ENCODE measurements at places on chromosomes 1 and 21.

GRCh38 chr21:27817074-27817473 lies 850.2 kb upstream of the ADAMTS5 start:
- no peak for DNase-seq

- no peak for DNase-seq
Measured at GRCh38 chr1:108569097-108569728, 9.3 kb downstream of the EEIG2 start.

DNA sequence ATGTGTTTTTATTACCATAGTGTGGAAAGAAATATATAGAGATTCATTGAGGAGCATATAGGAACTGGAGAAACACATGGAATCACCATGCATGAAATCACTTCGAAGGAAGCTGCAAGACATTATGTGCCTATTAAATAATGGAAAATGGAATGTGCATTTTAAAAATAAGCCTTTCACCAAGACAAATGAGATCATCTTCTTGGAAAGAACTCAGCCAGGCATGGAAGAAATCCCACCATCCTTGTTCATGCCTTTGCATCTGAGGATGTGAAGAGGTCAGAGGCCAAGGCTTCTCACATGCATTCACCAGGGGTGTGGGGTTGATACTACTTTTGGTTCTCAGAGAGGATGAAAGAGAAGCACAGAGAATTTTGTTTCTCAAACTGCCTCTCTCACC lies 50.0 kb downstream of the C1orf198 start:
- no peak for DNase-seq

DNA sequence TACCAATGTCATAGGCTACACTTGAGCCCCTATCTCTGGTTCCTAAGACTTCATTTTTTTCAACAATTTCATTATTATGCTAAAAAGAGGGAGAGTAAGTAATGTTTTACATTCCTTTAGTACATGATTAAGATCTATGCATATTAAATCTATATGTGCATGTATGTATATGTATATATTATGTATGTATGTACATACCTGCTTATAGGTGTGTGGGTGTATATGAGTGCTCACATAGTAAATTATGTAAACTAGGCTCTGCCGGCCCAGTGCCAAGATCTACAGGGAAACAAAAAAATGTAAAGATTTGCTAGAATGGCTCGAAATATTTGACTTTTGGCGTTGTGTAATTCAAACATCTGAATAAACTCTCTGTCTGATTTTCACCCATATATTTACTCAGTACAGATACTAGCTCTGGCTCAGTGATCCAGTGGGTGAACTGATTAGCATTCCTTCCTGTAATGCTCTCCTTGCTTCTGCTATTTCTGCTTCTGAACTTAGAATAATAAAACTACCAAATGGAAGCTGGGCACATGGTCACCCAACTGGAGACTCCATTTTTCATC lies 113.1 kb upstream of the FGGY start:
- no peak for DNase-seq

DNA sequence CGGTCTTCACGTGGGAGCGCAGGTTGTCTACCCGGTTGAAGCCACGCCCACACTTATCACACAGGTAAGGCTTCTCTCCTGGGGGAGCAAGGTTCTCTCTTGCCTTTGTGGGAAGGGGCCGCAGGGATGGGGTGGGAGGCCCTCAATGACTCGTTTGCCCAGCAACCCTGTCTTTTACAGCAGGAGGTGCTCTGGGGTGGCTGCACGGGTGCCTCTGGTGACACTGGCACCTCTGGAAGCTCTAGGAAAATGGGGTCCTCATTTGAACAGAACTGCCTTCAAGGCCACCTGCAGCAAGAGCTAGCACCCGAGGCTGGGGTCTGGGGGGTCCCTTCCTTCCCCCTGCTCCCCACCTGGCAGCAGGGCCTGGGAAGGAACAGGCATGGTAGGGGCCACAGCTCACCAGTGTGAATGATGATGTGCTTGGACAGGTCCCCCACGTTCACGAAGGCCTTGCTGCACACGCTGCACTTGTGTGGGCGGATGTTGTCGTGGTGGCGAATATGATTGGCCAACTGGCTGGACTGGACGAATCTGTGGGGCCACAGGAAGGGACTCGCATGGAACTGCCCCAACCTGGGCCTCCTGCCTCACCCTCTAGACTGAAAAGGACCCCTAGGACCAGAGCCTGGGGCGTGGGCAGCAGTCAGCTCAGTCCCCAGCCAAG lies 33.1 kb downstream of the ZBTB17 start:
- no peak for DNase-seq

DNA sequence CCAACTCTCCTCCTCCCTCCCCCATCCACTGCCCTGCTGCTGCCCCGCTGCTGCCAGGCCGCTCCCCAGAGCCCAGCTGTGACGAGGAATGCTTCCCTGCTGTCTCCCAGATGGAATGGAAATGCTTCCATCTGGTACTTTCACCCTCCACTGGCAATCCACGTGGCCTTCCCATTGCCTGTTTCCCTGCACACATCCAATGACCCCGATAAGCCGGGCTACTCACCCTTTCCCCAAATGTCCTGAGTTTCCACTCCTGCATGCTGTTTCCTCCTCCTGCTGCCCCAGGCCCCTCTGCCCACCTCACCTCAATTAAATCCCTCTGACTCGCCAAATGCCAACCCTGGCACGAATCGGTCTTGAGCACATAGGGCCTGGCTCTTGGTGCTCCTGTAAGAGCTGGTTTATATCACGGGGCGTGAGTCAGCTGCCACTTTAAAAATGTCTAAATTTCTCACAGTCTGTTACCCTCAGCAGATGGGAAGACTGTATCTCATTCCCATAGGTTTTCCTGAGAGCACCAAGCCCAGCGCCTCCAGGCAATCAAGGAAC lies 36.4 kb downstream of the MRAP start:
- no peak for DNase-seq

DNA sequence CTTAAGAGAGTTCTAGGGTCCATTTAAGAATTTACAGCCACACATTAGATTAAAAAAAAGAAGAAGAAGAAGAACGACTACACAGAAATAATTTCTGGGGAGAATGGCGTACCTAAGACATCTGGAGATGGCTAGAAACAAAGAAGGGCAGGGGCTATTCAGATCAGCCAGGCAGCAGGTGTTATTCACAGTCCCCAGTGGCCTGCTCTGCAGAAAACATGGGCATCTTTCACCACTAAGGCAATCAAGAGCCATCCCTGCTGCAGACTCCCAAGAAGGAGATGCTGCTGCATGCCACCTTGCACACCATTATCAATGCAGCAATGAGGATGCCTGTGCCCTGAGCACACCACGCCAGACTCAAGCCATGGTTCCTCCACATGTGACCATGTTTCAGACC lies 7.9 kb upstream of the FCRL2 start:
- no peak for DNase-seq

Data from common myeloid progenitor, CD34-positive (primary cell).